ENCODE measurements at places on chromosomes 5 and 9.

- no peak for DNase-seq
These were observed 131.4 kb upstream of the SHB start for GRCh38 chr9:38200431-38200830.

DNA sequence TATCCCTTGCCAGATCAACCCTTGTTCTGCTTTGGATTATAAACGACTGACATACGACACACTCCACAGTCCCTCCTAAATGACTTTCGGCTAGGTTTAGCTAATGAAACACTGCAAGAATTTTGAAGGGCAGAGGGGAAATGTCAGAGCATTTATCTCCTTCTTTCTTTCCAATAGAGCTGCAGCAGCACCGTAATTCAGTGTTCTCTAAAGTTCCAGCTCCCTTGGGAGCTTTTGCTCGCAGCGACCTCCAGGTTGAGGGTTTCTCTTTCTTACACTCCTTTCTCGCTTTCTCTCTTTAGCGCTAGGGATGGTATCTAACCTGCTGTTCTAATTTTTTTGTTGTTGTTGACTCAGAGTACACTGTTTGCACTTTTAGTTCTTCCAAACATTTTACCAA lies 467.1 kb upstream of the ST8SIA4 start:
- no peak for DNase-seq

DNA sequence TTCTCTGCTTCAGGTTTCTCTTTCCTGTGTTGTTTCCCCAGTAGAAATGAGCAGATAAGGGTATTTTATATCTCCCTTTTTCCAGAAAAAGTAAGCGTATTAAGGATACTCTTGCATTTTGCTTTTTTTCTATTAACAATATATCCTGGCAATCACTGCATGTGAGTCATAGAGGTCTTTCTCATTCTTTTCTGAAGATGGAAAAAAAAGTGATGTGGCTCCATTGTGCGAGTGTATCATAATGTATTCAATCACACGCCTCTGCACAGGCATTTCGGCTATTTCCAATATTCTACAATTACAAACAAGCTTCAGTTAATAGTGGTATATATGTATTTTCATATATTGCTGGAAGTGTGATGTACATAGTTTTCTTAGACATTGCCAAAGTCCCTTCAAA lies 155.9 kb downstream of the MED27 start:
- no peak for DNase-seq

DNA sequence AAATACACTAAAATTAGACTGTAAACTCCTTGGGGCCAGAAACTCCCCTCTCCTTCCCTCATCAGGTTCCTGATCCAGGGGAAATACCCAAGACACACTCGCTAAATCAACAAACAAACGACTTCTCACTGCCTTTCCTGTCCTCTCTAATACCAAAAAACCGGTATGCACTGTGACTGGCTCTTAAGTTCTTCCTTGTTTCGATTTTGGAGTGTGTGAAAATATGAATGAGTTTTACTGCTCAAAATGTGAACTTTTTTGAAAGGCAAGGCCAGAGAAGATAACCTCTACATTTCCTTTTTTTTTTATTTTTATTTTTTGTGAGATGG lies 81.1 kb upstream of the EPB41L4B start:
- DNase-seq = no peak

Data from activated naive CD4-positive, alpha-beta T cell (primary cell).